SIG-M5 (cell line): ENCODE measurements at places on chromosomes 1 and 21.
A peak's percentile ranks its signal among the peaks of the same experiment; 100 is the strongest.

GRCh38 chr21:41564871-41565274 lies 56.9 kb upstream of the TMPRSS2 start:
- DNase-seq: no peak

DNA sequence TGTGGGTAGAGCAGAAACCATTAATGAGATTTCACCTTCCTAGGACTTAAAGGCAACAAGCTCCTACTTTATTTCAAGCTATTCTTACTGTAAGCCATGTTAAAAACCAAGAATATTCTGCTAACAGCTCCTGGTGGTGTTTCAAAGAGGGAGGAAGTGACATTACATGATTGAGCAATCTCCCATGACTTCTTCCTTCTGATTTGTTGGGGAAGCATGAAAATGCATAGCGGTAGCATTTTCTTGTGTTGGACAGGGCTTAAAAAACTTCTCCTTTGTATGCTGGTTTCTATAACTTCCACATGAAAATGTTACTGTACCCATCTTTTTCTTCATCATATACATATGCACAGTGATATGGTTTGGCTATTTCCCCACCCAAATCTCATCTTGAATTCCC lies 297.0 kb upstream of the SNX7 start:
- no peak for DNase-seq

GRCh38 chr1:52792036-52792435 lies 50.5 kb upstream of the ZYG11A start:
- no peak for DNase-seq

GRCh38 chr1:6859415-6860343 lies 74.4 kb downstream of the CAMTA1 start:
- no peak for DNase-seq

DNA sequence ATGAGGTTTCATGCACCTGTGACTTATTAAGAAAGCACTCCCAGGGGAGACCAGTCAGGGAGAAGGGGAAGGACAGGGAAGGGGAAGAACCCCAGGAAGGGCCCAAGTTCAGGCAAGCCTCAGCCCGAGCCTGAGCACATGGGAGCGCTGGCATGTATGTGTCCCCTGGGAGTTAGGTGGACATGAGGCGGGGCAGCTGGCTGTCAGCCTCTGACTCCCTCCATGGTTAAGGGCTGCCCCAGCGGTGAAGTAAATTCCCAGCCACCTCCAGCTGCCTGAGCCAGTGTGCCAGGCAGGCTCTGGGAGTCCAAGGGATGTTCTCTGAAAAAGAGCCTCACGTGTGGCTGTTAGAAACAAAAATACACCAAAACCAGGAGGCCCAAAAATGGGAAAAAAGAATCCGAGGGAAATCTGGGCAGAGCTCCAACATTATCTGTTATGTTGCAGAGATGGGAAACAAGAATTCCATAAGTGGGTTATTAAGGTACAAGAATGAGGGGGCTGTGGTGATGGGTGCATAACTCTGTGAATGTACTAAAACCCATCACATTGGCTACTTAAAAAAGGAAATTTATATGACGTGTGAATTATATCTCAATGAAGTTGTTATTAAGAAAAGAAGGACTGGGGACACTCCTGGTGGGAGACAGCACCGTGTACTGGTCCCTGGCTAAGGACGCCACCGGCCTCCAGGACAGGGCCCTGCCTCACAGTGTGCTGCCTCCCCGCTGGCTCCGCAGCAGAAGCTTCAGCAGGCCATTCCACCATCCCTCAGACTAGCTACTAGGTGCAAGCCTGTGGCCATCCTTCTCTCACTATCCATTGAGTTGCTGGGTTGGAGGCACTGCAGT lies 18.7 kb downstream of the DMRTB1 start:
- DNase-seq: no peak

GRCh38 chr1:101431956-101432510 lies 195.2 kb downstream of the S1PR1 start:
- DNase-seq: no peak

GRCh38 chr1:154749078-154749760 lies 120.9 kb downstream of the KCNN3 start:
- no peak for DNase-seq

DNA sequence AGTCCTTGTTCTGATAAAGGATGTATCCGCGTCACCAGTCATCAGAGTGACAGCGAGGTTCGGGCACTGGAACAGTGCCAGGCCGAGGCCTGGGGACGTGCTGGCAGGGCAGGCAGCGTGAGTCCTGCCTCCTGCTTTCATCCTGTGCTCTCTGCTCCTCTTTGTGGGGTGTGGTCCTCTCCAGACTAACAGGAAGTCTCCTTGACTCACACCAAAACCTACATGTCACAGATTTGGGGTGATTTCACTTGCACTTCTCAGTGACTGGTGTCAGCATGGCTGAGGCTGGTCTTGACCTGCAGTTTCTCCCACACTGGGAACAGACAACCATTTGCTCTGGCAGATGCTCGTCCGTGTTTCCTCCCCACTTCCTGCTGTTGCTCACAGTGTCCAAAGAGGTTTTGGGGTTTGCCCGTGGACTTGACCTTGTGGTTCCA lies 8.8 kb upstream of the NLRP3 start:
- no peak for DNase-seq

DNA sequence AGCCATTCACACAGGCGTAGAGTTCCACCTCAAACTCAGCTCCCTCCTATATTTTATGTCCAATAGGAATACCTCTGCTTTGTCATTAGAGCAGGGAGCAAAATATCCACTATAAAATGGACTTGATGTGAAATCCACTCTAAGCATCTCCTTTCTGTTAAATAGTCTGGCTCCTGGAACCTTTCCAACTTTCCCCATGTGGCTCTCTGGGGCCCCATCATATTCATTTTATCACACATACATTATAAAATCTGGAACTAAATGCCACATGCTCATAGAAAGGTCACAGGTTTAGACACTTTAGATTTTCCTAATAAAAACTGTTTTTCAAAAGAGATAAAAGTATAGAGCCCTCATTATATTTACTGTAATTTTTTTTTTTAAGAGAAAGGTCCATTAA lies 82.1 kb downstream of the PTPN14 start:
- no peak for DNase-seq

GRCh38 chr1:16048573-16049189 lies 5.1 kb downstream of the CLCNKB start:
- no peak for DNase-seq

DNA sequence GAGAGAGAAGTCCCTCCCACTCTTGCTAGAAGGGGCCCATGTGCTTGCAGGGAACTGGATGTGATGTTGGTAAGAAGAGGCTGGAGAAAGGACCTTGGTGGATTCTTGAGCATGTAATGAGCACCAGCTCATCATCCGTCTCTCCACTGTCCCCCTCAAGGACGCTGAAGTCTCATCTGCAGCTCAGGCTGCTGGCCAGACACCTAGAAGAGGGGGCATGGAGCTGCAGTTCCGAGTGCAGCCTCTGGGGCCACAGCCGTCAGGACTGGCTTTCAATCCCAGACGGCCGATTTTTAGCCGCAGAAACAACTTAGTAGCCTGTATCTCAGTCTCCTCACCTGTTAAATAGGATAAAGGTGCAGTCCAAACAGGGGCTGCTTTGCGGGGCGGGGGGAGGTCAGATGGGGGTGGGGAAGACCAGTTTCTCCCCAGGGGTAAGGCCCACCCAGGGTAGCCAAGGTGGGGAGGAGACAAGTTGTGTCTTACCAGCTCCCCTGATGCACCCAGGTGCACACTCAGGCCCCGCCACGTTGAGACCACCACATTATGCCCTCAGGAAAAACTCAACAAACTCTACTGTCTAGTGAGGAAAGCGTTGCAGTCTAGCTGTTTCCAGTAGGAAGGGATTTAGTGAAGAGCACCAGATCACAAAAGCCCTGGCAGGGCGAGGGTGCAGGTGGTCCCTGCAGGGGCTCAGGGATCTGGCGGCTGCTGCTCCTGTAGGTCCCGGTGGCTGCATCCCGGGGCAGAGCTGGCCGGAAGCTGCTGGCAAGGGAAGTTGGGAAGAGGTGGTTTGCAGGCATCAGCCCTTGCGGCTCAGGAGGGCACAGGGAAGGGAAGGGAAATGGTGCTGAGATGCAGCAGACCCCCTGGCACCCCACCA lies 29.5 kb downstream of the LDLRAP1 start:
- DNase-seq: no peak

GRCh38 chr1:241485554-241485992 lies 34.0 kb downstream of the FH start:
- no peak for DNase-seq

DNA sequence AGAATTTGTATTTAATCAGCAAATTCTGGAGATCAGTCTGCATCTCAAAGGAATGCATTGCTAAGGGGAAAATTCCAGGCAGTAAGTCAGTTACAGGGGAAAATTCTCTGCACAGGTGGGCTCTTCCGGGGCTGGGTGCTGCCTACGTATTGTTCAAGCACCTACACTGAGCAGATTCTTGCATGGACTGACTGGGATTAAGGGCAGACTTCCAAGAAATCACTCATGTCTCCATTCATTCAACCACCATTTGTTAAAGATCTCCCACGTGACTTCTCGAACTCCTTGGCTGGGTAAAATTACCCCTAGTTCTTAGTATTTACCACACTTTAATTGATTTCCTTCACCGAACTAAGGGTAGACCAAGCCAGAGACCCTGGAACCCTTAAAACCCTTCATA lies 28.2 kb upstream of the KCNE1 start:
- no peak for DNase-seq

DNA sequence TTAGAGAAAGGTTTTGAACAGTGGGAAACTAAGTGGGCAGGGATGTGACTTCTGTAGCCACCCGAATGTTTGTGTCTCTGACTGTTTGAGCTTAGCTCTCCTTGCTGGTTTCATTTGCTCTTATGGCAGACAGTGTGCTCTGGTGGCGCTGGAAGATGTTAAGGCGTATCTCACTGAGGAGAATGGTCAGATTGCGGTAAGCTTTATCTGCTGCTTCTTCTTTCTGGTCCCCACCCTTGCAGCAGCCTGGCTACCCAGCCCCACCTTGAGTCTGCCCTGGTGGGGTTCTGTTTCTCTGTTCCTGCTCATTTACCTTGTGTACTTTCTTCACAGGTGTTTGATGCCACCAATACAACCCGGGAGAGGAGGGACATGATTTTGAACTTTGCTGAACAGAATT lies 9.9 kb downstream of the PFKFB2 start:
- no peak for DNase-seq

- peak; percentile 74 for DNase-seq
Observed at GRCh38 chr1:246157516-246157915, 349.6 kb downstream of the SMYD3 start.

- no peak for DNase-seq
Observed at GRCh38 chr1:165949335-165950130, 122.1 kb downstream of the UCK2 start.

DNA sequence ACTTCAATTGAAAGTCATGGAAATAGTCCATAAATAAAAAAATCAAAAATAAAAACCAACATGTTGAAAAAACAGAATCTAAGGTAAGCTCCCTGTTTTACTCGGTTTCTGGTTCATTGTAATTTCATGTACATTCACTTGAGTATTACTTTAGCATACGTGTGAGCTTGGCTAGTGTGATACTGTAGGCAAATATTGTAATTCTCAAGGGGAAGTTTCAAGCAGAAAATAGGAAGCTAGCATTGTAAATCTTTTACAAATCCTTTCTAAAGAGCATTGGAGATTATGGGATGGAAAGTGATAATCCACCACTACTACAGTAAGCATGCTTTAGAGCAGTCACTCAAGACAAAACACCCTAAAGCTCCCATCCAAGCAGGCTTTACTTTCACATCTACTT lies 3.3 kb upstream of the LPAR3 start:
- DNase-seq: no peak

DNA sequence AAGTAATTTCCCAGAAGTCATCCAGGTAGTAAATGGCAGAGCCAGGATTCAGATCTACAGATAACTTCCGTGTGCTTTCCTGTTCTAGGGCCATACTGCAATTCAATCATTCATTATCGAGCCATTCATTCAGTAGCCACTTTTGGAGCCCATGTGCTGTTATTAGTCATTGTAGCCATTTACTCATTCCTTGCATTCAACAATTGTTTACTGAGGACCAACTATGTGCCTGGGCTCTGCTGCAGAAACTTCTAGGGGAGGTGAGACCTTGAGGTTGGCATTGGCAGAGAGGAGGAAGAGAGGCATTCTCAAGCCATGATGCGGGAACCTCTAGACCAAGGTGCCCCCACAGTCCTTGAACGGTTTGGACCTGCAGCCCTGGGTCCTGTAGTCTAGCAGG lies 27.9 kb downstream of the EPHB2 start:
- no peak for DNase-seq

DNA sequence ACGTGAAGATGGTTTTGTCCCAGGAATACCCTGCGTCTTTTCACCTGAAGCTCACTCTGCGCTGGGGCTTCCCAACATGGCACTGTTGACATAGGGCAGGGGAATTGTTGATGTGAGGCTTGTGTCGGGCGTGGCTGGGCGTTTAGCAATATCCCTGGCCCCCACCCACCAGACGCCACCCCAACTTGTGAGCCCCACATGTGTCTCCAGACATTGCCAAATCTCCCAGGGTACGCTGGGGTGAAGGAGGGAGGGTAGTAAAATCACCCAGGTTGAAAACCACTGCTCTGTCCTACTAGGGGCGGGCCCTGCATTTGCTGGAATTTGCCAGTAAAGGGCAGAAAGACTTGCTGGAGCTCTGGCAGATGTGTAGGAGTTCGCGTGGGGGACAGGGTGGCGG lies 36.0 kb downstream of the SPSB1 start:
- DNase-seq: no peak

DNA sequence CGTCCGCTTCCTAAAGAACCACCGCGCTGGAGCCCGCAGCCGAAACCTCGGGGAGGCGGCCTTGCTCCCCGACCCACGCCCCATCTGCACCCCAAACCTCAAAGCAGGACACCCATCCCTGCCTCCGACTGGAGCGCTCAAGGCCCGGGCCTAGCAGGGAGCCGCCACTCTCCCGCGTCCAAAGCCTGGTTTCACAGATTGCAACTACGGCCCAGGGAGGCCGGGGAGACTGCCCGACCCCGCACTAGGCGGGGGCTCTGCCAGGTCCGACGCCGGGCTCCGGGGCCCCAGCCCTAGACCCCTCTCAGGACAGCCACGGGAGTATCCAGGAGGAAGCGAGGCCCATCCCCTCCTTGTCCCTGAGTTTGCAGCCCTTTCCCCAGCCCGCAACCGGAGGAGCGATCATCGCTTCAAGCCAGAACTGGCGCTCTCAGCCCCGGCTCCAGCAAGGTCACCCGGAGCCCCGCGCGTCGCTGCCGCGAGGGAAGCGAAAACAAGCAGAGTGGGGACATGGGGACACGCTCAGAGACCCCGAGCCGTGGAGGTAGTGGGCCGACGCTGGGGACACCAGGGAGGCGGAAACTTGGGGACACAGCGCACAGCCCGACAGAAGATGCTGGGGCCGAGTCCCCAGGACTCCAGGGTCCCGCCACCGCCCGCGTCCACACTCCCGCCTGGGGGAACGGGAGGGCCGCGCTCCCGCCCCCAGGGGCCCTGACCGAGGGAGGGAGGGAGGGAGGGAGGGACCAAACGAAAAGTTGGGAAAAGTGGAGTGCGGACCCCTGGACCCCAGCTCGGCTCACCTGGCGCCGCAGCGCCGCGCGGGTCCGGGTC lies 433 bp downstream of the TMEM200B start:
- no peak for DNase-seq

DNA sequence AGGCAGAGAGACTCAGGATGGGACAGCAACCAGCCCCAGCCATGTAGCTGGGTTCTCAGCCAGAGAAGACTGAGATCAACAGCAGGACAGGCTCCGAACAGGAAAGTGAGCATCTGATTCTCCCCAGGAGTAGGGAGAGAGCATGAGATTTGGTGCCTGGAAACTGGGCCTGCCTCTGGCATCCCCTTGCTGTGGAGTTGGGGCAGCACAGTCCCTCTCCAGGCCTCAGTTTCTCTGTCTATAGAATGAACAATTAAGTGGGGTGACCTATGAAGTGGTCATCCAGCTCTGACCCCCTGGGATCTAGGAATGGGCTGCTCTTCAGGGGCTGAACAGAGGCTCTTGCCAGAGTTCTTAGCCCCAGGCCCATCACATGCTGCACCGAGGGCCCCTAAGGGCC lies 55.6 kb downstream of the KLHDC7A start:
- no peak for DNase-seq

GRCh38 chr1:14522926-14523241 lies 75.6 kb upstream of the KAZN start:
- DNase-seq: no peak
